Cerebellum (tissue), 4 donors: ENCODE measurements at places on chromosomes 5 and 9. TPM values are rescaled to one million over a fixed set of nuclear protein-coding genes. Genes with fewer than 3 reads are reported as not detected.

CNTLN gene
- total RNA-seq: 28.9 TPM

SLC27A6 gene
- 2.2 TPM for total RNA-seq

- no peak for DNase-seq
Measured at GRCh38 chr9:113915817-113916434, 39.8 kb downstream of the ZNF618 start.

SMIM23 gene
- total RNA-seq: not detected

DNA sequence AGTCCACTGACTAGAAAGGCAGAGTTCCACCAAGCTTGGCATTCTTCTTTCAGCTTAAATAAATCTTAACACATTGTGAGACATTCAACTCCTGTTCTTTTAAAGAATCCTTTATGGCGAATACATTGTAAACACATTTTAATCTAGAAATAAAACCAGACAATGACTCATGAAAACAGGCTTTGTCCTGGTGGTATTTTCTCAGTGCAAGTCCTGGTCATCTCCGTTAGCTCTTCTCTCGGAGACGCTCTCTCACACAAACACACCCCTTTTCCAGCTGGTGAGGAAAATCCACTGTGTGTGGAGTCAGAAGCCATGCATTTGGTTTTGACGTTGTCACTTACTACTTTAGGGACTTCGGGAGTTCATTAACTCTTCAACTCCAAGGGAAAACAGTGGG lies 140.4 kb downstream of the AUH start:
- no peak for DNase-seq

DNA sequence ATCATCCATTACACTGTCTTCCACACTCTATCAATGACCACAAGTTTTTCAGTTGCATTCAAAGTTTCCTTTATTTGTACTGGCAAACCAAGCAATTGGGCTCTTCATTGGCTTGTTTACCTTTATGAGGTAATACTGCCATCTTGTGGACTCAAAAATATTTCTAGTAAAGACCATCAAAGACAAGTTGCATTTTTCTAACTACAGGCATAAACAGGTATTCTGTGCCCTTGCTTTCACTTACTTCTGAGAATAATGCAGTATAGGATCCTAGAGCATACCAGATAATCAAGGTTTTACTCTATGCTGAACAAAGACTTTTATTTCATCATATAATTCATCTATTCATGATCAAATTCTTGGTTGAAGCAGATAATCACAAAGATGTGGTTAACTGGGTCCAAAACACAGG lies 173.7 kb upstream of the POU5F2 start:
- DNase-seq: no peak

NDOR1 gene
- total RNA-seq: 5.4 TPM

DNA sequence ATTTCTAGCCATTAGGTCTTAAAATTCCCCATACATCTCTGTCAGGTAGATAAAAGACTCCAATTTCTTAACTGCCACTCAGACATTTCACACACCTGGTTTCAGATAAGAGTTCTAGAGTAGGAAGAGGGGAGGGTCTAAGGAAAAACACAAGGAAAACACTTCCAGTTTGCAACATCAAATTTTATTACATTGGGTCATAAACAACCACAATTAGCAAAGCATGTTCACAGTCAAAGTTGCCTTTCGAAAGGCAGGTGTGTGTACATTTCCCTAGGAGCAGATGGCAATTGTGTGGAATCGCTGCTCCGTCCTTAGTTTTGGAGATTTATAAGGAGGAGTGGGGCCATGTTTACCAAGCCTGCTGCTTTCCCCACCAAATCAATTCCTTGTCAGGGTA lies 120.8 kb downstream of the DMRT2 start:
- DNase-seq: no peak

IPPK gene
- 11.3 TPM for total RNA-seq

DNA sequence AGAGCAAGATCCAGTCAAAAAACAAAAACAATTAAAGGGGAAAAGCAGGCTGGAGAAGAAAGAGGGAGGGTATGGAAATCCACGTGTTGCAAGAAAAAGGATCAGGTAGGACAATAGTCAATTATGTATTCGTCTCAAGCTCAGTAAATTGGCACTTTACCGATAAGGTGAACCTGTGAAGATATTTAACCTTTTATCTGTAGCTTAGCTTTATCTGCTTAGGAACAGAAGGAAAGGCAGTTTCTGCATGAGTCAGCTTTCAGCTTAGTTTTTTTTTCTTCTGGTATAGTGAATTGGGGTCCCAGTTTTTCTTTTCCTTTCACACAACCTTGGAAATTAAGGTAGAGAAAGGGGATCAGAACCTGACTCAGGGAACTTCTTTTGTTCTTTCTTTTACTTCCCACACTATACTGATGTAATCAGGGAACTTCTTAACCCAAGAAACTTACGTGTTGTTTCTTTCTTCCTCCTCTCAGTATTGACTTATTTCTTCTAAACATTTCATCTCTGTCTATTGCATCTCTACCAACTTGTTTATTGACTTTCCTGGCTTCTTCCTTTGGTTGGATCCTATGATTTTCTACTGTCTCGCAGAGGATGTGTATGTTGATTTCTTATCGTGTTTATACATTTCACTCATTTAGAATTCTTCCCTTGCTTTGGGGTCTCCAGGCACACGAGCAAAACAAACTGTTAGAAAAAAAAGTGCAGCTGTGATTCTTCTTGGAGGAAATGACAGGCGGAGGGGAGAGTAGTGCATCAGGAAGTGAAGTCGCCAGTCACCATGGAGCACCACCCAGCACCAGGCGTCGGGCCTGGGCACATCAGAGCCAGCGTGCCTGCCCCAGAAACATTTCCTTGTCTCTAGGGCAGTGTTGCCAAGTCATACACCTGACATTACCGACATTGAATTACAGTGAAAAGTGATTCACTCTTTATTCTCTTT lies 123.0 kb upstream of the LHFPL2 start:
- no peak for DNase-seq

- DNase-seq: no peak
Measured at GRCh38 chr9:5185220-5185840, at the start of gene INSL6. TSS of gene INSL6 (minus strand) at chr9:5185639. CDS start at chr9:5185602, 37 bp downstream.

DNA sequence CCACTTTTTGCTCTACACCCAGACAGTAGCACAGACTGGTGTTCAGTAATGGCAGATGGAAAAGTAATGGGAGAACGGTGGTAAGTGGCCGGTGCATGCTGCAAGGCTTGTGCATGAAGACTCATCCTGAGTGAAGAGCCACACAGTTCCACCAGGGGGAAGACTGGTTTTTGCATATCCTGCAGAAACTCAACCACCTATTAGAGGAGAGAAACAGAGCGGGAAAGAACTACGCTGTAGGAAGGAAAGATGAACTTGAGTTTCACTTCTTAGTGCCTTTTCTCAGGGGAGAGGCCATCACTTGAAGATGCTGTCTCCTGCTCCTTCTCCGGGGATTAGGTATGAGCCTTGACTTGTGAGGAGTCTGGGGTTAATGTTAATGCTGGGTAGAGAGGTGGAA lies 9.4 kb upstream of the PRSS3 start:
- DNase-seq: no peak

- no peak for DNase-seq
Measured at GRCh38 chr5:170464280-170465127, 39.3 kb upstream of the KCNIP1 start.
